Fibroblast of upper back skin (primary cell): ENCODE measurements at places on chromosomes 12 and 14.

DNA sequence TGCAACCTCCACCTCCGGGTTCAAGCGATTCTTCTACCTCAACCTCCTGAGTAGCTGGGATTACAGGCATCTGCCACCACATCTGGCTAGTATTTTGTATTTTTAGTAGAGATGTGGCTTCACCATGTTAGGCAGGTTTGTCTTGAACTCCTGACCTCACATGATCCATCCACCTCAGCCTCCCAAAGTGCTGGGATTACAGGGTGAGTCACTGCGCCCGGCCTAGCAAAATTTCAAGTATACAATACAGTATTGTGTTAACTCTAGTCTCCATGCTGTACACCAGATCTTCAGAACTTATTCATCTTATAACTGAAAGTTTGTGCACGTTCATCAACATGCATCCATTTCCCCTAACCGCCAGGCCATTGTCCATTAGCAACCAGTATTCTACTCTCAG is 115.1 kb upstream of the MDGA2 start:
- no peak for DNase-seq

GRCh38 chr12:64716839-64717455 is 42.3 kb downstream of the GNS start:
- no peak for DNase-seq

DNA sequence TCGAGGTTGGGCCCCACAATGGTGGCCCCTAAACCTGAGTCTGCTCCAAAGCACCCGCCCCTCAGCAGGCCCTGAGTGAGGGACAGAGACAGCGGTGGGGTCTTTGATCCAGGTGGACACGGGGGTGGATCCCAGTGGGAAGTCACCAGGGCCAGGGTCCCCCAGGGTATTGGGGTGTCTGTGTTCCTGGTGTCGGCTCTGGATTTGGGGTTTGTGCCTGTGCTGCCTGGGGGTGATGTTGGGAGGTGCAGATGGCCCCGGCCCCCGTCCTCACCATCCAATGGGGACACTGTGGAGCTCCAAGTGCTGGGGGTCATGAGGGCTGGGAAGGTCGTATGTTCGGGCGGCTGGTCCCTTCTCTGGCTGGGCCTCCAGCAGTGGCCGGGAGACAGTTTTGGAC is 354.2 kb downstream of the TMEM121 start:
- no peak for DNase-seq

DNA sequence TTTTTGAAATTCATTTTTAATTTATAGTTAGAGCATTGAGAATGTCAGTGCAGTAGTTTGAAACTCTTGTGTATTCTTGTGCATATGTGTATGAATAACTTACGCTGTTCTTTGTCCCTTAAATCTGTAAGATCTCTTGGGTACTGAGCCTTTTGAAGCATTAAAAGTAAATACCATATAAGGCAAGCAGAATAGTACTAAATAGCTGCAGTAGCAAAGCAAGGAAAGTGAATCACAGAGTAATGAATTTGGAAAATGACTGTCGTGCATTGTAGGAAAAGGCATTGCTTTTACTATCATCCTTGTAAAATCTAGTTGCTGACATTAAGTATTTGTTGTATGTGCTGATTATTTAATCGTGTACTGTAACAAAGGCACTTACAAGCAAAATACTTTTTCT is 12.1 kb downstream of the CNOT2 start:
- DNase-seq, result peak; percentile 66

DNA sequence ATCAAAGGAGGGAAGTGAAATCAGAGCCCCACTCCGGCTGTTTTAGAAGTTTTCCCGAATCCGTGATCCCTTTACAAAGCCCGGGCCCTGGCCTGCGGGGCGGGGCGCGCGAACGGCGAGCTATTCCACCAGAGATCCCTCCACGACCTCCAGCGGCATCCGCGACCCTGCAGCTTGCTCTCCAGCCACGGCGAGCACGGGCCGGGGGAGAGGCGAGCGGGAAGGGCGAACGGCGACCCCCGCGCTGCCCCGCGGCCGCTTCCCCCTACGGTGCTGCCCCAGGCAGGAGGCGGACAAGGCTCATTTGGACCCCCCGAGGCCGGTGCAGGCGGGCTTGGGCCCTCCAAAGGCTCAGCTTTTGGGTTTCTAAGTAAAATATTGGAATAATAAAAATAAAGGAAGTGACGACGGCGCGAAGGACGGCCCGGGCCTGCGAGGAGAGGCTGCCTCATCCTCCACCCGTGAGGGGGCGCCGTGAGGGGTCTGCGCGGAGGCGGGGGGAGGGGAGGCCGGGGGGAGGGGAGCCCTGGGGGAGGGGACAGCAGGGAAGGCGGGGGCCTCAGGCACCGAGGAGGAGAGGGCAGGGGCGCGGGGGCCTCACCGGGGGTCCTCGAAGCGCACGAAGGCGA is 613 bp downstream of the SRSF9 start:
- DNase-seq, result peak; percentile 12

GRCh38 chr12:3537719-3538465 is 46.9 kb downstream of the PRMT8 start:
- DNase-seq, result no peak

GRCh38 chr12:114963846-114964245 is 279.9 kb upstream of the TBX3 start:
- no peak for DNase-seq

DNA sequence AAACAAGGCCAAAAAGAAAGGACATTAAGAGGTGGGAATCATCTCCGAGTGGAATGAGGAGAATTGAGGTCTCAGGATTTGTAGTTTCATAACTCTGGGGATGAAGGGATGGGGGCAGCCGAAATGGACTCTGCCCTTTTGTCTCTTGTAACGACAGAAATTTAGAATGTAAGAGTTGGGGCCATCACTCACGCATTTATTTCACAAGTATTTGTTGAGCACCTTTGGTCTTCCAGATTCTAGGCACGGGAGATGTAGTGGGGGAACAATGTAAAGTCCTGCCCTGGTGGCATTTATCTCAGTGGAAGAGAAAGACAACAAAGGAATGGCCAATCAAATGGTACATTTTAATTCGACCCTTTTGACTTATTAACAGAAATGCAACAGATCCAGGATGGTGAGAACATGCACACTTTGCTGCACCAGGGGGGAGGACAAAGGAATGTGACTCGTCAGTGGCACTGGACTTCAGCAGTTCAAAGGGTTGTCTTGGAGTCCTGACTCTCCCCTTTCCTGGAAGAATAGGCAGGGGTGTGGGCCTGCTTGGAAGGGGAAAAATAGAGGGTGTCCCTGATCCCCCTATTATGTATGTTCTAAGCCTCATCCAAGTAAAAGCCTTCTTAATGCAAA is 102.0 kb downstream of the TMEM30B start:
- no peak for DNase-seq

DNA sequence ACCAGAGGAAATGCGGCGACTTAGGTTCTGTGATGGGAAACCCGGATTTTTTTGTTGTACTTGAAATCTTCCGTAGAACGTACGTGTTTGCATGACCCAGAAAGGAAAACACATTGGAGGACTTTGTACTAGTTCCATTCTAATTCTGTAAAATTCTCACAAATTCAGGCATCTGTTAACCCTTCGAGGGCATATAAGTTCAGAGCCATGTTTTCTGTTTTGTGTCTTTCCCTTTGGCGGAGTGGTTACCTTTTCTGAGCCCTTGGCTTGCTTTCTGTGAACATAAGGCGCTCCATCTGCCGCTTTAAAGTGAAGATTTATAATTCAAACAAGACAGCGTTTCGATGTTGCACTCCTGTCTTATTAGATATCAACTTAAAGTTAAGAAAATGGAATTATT is 34.2 kb downstream of the BICD1 start:
- no peak for DNase-seq

- peak; percentile 54 for DNase-seq
Measured at GRCh38 chr12:6827982-6828780, at the start of gene P3H3. P3H3 (plus strand) TSS chr12:6828407; CDS start chr12:6828441, 34 bp downstream.

DNA sequence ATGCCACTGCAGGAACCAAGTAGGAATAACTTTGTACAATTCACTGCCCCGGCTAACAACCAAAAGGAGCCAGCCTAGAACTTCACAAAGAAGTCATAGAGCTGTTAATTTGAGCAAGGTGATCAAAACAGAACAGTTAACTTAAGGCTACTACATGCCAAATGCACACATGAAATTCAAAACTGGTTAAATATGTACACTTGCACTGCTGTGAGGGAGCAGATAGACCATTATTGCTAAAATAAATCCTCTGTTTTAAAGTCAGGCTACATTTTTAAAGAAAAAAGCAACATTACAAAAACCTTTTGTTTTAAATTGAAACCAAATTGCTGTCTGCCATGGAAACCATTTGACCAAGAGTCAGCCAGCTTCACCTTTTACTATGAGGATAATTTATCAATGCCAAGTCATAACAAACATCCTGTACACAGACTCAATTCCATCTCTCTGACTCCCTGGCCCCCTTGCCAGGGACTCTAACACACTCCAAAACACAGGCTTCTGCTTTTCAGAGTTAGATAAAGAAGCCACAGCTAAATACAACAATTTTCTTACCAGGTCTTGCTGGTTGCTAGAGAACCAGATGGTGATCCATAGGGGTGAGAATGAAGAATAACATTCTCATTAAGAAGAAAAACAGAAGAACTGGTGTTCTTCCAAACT is 84.0 kb downstream of the LRP6 start:
- DNase-seq, result peak; percentile 65

- peak; percentile 95 for DNase-seq
Measured at GRCh38 chr12:25993901-25994651, 35.6 kb downstream of the RASSF8 start.

DNA sequence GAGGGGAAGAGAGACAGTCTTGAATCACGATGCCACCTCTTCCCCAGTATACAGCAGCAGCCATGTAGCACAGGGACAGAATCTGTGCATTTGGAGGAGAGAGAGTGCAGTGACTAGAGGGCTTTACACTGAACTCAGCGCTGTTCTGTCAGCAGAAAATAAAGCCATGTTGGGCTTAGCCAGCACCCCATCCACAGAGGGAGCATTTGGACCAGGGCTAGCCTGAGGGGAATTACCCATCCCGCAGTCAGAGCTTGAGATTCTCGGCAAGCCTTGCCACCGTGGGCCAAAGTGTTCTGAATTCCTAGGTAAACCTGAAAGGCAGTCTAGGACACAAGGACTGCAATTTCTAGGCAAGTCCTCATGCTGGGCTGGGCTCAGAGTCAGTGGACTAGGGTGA is 120.4 kb upstream of the CNOT2 start:
- DNase-seq, result no peak
